Pericardium fibroblast (primary cell): ENCODE measurements at places on chromosomes 1 and 21. TPM values are rescaled to one million over a fixed set of nuclear protein-coding genes. Genes with fewer than 3 reads are reported as not detected.

The ACKR1 gene
- total RNA-seq, result 2.9 and 10.7 TPM in 2 replicates

The SPRR2B gene
- total RNA-seq, result not detected in 2 replicates

The PLA2G5 gene
- total RNA-seq, result 7.5 TPM in 1 of 2 replicates, not detected in the other

The KIF21B gene
- total RNA-seq, result 0.09 and 0.12 TPM in 2 replicates

The C4BPA gene
- not detected in 2 replicates for total RNA-seq

The LEFTY2 gene
- not detected in 2 replicates for total RNA-seq

The GBP6 gene
- total RNA-seq, result not detected in 2 replicates

The CYP4Z1 gene
- not detected in 2 replicates for total RNA-seq

The RSPH1 gene
- 0.23 TPM in 1 of 2 replicates, not detected in the other for total RNA-seq

The RNASEL gene
- total RNA-seq, result 7.8 and 9.4 TPM in 2 replicates

The WASF2 gene
- total RNA-seq, result 32.1 and 38.0 TPM in 2 replicates
